Mesenteric fat pad (tissue), 1 donor: ENCODE measurements at places on chromosomes 6 and 20. TPM values are rescaled to one million over a fixed set of nuclear protein-coding genes. Genes with fewer than 3 reads are reported as not detected.

DNA sequence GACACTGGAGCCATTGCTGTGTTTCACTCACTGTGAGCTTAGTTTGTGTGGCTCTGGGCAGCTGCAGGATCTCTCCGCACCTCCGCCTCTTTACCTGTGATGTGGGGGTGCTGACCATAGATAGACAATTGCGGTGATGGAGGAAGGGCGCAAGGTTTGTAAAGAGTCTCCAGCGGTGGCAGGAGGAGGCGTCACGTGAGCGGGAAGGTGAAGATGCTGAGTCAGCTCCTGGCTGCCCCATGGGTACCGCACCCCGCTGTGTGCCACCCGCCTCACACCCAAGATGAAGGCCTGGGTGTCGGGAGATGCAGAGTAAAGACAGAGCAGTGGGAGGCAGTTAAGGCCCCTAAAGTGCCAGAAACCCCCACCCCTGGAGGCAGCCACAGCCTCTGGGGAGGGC is 9.0 kb upstream of the KCNQ2 start:
- no peak for DNase-seq

DNA sequence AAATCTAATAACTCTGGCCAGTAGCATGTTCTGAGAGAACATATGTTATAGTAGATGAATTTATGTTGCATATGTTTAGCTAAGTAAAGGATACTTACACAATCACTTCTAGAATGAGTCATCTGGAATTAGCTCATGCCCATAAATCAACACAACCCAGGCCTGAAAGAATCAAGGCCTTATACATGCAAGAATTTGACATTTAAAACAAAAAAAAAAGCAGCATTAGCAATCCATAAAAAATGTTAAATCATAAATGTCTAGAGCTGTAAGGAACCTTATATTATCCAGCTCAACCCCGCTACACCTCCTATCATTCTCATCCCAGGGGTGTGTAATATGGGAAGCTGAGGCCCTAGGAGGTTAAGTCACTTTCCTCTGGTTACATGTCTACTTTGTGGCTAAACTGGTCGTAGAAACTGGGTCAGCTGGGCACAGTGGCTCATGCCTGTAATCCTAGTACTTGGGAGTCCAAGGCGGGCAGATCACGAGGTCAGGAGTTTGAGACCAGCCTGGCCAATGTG is 105.2 kb upstream of the CARMIL1 start:
- DNase-seq: no peak

- no peak for DNase-seq
Measured at GRCh38 chr6:43657221-43657802, 12.5 kb downstream of the RSPH9 start.

- no peak for DNase-seq
Measured at GRCh38 chr6:126718600-126719327, 378.8 kb downstream of the CENPW start.

DNA sequence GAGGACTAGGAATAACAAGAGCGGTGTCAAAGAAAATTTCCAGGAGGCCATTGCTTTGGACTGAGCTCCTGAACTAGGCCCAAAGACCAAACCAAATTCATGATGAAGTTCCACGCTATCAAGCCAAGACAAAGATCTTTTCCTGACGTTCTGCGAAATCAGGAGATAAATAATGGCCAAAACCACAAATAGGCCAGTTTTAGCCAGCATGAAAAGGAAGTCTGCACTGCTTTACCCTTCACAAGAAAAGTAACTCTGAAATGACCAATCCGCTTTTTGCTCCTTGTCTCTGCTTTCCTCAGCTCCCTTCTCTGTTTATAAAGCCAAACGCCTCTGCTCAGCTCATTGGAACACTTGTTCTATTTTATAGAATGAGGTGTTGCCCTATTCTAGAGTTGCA is 6.7 kb downstream of the NCOA5 start:
- no peak for DNase-seq

DNA sequence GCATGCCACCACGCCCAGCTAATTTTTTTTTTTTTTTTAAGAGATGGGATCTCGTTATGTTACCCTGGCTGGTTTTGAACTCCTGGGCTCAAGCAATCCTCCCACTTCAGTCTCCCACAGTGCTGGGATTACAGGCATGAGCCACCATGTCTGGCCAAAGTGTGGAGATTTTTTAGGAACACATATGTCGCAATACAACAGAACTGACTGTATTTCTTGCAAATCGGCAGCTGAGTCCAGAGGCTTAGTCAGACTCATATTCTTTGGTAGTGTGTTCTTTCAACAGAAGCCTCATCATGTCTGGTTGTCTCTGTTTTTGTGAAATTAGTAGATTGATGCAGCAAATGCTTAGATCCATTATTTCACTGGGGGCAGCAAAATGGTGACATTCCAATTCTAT is 23.9 kb upstream of the CD164 start:
- no peak for DNase-seq

DNA sequence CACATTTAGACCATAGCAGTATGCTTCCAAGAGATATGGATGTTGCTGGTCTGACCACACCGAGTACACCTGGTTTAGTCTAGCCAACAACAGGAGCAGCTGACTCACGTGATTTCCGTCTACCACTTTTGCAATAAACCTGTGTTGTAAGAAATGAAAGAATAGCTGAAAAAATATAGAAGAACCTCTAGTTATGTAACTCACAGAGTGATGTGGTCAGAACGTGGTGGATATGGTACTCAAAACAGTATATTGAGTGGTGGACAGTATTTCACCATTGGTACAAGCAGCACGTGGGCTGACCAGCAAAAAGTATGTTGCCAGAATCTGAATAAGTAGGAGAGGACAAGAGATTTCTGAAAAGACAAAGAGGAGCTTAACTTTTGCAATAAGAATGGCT is 226.9 kb downstream of the TBC1D7 start:
- DNase-seq: no peak

DNA sequence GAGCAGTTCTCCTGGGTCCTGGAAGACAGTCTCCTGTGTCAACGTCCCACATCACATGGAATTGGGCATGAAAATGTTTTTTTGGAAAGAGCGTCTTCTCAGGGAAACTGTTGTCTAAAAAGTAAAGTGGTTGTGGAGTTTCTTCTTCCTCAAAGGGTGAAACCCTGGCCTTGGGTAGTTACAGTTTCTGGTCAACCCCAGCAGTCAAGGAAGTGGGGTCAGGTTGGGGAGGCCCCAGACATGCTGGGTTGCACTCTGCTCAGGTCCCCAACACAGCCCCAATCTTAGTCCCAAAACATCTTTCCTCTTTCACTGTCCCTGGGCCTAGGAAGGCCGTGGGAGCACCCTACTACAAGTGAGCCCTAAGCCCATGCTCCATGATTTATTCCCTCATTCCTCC is 996 bp upstream of the NFKBIE start:
- DNase-seq: no peak

TSBP1 gene
- total RNA-seq: not detected

PHACTR2 gene
- total RNA-seq: 67.4 TPM

DNA sequence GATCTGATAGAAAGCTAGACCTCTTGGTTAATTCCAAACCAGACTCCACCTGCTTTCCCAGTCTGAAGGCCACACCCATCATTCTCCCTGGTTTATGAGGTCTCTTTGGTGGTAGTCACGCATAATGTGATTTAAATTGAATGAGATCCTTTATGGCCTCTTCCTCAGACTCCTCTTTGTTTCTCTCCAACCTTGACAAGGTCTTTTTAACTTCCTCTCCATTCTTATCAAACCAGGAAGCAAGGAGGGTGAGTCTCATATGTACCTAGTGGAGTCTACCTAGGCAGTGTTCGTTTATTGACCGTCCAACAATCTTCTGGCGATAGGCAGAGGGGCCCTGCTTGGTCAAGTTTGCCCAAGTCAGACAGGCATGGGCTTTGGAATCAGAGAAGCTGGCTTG is 184.2 kb upstream of the LAMP5 start:
- DNase-seq: no peak

- no peak for DNase-seq
Measured at GRCh38 chr6:47655719-47656595, 42.4 kb upstream of the ADGRF4 start.

DNA sequence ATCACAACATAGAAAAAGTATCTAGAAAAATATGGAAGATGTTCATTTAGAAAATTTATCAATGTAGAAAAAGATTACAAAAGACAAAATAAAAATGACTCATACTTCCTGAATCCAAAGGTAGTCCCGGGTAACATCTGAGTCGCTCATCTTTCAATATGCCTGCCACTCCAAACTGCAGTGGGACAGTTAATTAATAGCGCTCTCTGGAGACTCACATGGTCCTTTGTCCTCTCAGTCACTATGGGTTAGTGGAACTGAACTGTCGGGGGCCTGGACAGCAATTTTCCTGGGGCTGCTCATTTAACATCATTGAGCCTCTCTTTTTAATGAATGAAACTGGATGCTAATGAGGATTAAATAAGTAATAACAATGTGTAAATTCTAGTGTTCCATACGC is 103.4 kb downstream of the MAP3K4 start:
- DNase-seq: no peak

DCBLD1 gene
- 9.9 TPM for total RNA-seq

CABLES2 gene
- 2.3 TPM for total RNA-seq

GRCh38 chr6:108365478-108365877 is 70.6 kb downstream of the AFG1L start:
- DNase-seq: no peak

DNA sequence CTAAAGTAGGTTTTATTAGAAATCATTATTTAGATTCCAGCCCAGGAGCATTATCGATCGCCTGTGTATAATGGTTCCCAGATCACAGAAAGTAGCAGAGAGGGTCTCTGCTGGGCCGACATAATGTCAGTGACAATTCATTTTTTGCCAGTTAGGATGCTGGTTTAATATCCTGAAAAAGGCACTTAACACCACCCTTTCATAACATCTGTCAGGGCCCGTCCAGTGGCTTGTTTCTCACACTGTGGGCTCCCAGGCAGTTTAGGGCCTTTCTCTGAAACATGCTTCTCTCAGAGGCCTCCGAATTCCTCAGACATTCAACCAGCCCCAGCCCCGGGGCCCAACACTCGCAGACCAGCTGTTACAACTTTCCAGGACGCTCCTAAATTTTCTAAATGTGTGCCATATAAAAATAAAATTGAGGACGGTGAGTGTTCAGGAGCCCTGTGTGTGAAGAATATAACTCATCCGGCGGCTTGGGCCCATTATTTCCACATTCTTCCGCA is 108.6 kb upstream of the EYA4 start:
- no peak for DNase-seq

DNA sequence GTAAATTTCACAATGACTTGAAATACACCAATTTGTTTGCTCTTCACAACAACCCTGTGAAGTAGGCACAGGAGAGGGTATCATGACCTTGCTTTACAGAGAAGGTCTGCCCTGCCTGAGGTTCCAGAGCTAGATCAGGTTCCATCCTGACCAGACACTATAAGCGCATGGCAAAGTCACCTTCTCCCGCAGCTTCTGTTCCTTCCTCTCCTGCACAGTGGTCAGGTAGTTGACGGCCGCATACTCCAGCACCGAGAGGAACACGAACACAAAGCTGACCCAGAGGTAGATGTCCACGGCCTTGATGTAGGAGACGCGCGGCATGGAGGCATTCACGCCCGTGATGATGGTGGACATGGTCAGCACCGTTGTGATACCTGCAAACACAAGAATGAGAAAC is 34.3 kb downstream of the PM20D2 start:
- no peak for DNase-seq

- no peak for DNase-seq
Measured at GRCh38 chr6:168926306-168926705, 327.3 kb downstream of the THBS2 start.

GRCh38 chr6:21972516-21972915 is 324.3 kb downstream of the PRL start:
- DNase-seq: no peak

MAK gene
- total RNA-seq: 0.71 TPM

DNA sequence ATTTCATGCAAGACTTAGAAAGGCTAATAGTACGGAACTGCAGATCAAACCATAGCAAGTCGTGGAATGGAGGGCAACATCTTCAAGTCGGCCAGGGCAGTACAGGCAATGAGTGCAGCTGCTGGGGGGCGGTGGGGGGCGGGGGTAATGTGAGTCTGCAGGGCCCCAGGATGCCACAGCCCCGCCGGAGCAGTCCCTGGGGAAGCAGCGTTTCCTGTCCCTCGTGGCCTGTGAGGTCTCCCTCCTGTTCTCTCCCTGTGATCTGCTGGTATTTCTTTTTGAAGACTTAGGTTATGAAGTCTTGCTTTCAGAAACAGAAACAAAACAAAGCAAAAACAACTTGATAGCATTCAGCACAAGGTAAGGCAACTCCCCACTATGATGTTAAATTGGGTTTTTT is 351.9 kb downstream of the FOXA2 start:
- no peak for DNase-seq

SLA2 gene
- total RNA-seq: 0.64 TPM

- DNase-seq: no peak
Measured at GRCh38 chr20:11124849-11125505, 451.2 kb upstream of the JAG1 start.

GRCh38 chr20:52104546-52105441 is 86.8 kb downstream of the ZFP64 start:
- DNase-seq: peak; percentile 87

- DNase-seq: no peak
Measured at GRCh38 chr6:33947047-33947446, 143.2 kb upstream of the MLN start.

SLC17A9 gene
- total RNA-seq: 12.7 TPM

GRCh38 chr6:38848760-38849159 is 133.6 kb downstream of the DNAH8 start:
- no peak for DNase-seq

GRCh38 chr6:121759370-121759769 is 323.9 kb downstream of the GJA1 start:
- no peak for DNase-seq

MEP1A gene
- 0.35 TPM for total RNA-seq

- no peak for DNase-seq
Measured at GRCh38 chr6:7572213-7572943, 17.6 kb upstream of the SNRNP48 start.

DNA sequence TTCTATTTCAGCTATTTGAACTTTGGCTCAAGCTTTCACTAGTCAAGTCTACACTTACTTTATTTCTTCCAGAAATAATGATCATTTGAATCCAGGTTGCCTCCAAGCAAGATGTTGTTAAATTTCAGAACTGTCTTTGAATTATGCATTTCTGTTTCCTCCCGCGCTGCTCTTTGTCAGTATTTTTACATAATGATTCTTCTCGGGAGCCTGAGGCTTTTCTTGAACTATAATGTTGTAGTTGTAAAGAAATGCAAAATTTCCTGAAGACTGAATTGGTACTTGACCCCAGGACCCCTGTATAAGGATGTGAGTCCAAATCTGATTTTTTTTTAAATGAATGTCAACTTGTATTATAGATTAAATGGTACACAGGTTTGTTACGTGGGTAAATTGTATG is 80.4 kb downstream of the ARMC2 start:
- DNase-seq: no peak
